Adrenal gland (tissue), 19 donors: ENCODE measurements at places on chromosomes 2 and 18.

DNA sequence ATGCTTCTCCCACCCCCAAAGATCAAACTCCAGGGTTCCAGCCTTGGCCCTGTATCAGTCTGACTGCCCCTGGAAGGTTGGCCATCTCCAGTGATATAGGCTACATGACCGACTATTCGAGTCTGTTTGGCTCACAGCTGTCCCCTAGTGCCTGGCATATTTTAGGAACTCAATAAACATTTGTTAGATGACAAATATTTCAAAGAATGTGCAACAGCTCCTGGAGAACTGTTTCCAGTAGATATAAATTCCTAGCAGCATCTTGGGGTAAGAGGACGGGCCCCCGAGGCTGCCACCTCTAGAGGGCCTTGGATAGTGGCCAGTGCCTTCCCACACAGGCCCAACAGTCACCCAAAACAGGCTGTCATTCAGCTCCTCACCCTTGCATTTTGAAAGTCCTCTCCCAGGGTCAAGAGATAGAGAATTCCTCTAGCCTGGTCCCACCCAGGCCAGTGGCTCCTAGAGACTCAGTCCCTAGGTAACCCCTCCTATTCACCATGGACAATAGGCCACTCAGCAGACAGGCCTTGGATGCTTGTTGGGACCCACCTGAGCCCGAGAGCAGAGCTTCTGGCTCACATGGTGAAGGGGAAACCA lies 45.1 kb upstream of the ATP6V1B1 start:
- no peak overlapping the region for H3K4me3 ChIP-seq
- H3K27me3 ChIP-seq = peaks cover 68% of the 10 kb centered on the region
- no peak for DNase-seq
- H3K27ac ChIP-seq = no peak overlapping the region

- peaks cover 30% of the 10 kb centered on the region for H3K4me1 ChIP-seq
- peak; percentile 81 for DNase-seq
- H3K36me3 ChIP-seq = no peaks in the 10 kb centered on the region
- peak overlapping the region; percentile 95 for H3K27ac ChIP-seq
- H3K27me3 ChIP-seq = peaks cover 8% of the 10 kb centered on the region
Observed at GRCh38 chr2:219497495-219498279, 1.0 kb upstream of the GMPPA start.

- no peak overlapping the region for H3K4me3 ChIP-seq
- no peaks in the 10 kb centered on the region for H3K27me3 ChIP-seq
- no peak overlapping the region for H3K27ac ChIP-seq
- no peaks in the 10 kb centered on the region for H3K4me1 ChIP-seq
- H3K36me3 ChIP-seq = no peaks in the 10 kb centered on the region
Observed at GRCh38 chr18:22108674-22109073, 60.7 kb upstream of the GATA6 start.

GRCh38 chr18:35653392-35654135 lies 72.0 kb downstream of the GALNT1 start:
- H3K36me3 ChIP-seq = no peaks in the 10 kb centered on the region
- no peaks in the 10 kb centered on the region for H3K27me3 ChIP-seq
- no peaks in the 10 kb centered on the region for H3K4me1 ChIP-seq
- DNase-seq = no peak
- no peak overlapping the region for H3K4me3 ChIP-seq

DNA sequence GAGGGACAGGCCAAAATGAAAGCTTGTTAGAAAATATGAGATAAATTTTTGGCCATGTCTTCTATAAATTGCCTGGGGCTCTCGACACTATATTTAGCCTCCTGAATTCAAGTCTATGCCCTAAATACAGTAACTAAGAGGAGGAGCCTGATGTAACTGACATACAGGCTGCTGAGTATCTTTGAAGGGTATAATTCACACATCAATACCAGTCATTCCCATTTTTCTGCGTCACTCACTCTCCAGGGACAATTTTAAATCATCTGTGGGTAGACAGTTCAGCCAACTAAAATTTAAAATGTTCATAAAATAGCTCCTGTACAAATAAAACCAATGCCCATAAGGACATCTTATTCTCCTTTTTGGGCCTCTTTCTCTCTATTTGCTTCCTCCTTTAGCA lies 105.9 kb downstream of the AP1S3 start:
- DNase-seq = no peak
- H3K4me1 ChIP-seq = no peaks in the 10 kb centered on the region
- H3K27ac ChIP-seq = no peak overlapping the region
- H3K36me3 ChIP-seq = no peaks in the 10 kb centered on the region

- no peaks in the 10 kb centered on the region for H3K36me3 ChIP-seq
- no peak overlapping the region for H3K27ac ChIP-seq
- no peak for DNase-seq
- H3K4me3 ChIP-seq = no peak overlapping the region
Observed at GRCh38 chr18:40821596-40822243, 1133.3 kb upstream of the PIK3C3 start.

- H3K4me1 ChIP-seq = no peaks in the 10 kb centered on the region
- H3K27me3 ChIP-seq = no peaks in the 10 kb centered on the region
- DNase-seq = no peak
- no peaks in the 10 kb centered on the region for H3K36me3 ChIP-seq
- no peak overlapping the region for H3K27ac ChIP-seq
- no peak overlapping the region for H3K4me3 ChIP-seq
Observed at GRCh38 chr2:6627316-6627715, 238.4 kb downstream of the CMPK2 start.
